ENCODE measurements at places on chromosomes 7 and 10.

DNA sequence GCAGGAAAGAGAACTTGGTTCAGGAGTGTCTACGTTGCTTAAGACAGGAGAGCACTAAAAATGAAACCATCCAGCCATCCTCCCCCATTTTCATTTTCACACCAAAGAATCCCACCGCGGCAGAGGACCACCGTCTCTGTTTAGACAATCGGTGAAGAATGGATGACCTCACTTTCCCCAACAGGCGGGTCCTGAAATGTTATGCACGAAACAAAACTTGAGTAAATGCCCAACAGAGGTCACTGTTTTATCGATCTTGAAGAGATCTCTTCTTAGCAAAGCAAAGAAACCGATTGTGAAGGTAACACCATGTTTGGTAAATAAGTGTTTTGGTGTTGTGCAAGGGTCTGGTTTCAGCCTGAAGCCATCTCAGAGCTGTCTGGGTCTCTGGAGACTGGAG lies 1.4 kb upstream of the IL6 start:
- no peak for DNase-seq

DNA sequence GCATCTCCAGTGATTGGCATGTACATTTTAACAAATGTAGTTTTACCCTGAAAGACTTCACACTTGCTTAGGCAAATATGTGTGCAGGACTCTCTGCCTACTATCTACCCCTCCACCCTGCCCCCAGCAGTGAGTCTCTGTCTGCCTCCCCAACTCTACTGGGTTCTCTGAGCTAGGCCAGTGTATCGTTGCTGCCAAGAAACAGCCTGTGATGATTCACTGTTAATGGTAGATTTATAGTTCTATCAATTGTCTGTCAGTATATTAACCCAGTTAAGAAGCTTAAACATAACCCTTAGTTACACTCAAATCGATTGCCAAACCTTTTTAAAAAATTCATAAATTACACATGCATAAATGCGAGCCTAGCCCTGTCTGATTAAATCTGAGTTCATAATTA lies 137.0 kb downstream of the SND1 start:
- DNase-seq, result no peak

DNA sequence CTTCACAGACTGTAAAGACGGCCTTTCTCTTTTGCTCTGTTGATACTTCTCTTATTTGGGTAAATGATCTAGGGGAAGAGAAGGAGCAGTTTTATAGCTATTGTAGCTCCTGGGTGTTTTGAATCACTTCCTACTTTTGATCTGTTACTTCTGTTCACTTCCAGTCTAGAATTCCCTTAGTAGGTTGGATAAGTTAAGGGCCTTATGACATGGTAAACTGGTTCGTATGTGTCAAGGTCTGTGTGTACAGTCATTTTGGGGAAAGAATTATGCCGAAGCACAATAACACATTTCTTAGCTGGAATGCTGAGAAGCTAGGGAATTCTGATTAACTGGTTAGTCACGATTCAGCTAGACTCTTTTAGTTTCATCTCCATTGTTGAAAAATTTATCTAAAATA lies 8.1 kb downstream of the DENND10 start:
- DNase-seq, result no peak

DNA sequence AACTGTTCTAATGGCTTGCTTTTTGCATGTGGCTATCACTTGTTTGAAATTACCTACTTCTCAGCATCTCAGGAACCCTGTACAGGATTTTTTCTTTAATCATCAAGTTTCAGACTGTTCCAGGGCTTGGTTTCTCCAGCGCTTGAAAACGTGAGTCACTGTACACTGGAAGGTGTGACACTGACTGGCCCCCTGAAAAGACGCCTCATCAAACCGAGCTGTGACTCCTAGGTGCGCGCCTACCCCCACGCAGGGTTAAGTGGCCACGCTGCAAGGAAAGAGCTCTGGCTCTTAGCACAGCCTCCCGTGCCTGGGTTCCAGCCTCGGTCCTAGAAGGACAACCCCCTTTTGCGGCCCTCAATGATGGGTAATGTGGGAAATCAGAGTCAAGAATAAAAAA lies 81.0 kb downstream of the EBF3 start:
- no peak for DNase-seq

GRCh38 chr10:123013456-123014419 lies 4.9 kb downstream of the ACADSB start:
- no peak for DNase-seq

- no peak for DNase-seq
Observed at GRCh38 chr10:2861632-2862210, 205.6 kb upstream of the PFKP start.

GRCh38 chr7:142063551-142064442 lies 47.7 kb upstream of the MGAM2 start:
- no peak for DNase-seq

DNA sequence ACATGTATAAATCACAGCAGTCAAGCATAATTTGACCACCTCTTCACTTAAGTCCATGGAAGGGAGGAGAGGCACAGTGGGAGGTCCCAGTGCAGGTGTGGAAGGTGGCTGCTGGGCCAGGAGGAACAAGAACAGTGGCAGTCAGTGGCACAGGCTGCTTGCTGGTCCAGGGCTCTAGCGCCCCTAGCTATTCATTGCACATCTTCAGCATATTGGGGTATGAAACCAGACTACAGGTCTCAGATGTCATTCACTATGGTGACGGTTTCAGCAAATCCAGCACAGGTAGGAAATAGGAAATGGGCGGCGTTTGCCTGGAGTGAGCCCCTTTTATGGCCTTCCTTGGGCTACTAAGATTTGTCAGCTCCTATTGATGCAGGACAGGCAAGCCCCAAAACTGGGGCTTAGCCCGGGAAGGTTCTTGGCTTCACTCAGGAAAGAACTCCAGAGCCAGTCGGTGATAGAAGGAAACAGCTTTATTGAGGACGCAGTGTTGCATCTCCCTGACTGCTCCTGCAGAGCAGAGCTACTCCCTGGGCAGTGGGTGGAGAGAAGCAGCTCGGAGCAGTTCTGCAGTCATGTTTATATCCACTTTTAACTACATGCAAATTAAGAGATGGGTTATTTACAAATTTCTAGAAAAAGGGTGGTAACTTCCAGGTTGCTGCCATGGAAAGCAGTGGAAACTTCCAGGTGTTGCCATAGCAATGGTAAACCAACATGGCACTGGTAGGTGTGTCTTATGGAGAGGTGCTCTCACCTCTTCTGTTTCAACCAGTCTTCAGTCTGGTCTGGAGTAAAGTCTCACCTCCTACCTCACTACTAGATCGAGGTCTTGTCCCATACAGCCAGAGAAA lies 608.8 kb downstream of the PARD3 start:
- no peak for DNase-seq

DNA sequence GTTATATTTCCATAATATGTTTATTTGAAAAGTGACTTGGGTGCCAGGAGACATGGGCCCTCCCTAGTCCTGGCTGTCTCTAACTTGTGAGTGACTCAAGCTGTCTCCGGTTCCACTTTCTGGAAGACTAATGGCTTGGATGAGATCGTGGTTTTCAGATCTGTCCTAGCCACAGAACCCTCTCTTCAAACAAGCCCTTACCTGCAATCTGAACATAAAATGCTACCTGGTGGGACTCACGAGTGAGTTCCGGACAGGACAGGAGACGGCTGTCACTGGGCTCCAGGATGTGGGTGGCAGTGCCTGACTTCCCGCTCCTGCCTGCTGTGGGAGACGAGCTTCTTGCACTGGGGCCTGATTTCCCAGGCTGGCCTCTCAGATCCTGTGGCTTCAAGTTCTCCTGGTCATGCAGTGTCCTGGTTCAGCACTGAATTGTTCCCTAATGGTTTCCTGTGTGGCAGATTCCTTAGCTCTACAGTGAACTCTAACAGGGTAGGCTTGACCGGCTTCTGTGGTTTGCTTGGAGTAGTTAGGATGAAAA lies 26.0 kb upstream of the PFKFB3 start:
- no peak for DNase-seq

- DNase-seq, result no peak
Observed at GRCh38 chr7:151088856-151089699, 2.8 kb downstream of the AGAP3 start.

GRCh38 chr7:77791336-77791735 lies 6.9 kb downstream of the TMEM60 start:
- DNase-seq, result no peak

GRCh38 chr10:92972066-92972870 lies 88.3 kb upstream of the CYP26C1 start:
- DNase-seq, result no peak

GRCh38 chr7:6571160-6571779 lies 6.0 kb upstream of the ZDHHC4 start:
- no peak for DNase-seq

- no peak for DNase-seq
Observed at GRCh38 chr7:128881458-128882125, 18.9 kb downstream of the ATP6V1F start.

GRCh38 chr7:123751821-123752220 lies 3.0 kb upstream of the WASL start:
- no peak for DNase-seq

- DNase-seq, result no peak
Observed at GRCh38 chr7:130995252-130996081, 261.5 kb upstream of the KLF14 start.

All from KG1 (cell line).